ENCODE measurements at places on chromosomes 11 and 22.

GRCh38 chr11:17988465-17988864 is 24.4 kb downstream of the SERGEF start:
- DNase-seq, result no peak

DNA sequence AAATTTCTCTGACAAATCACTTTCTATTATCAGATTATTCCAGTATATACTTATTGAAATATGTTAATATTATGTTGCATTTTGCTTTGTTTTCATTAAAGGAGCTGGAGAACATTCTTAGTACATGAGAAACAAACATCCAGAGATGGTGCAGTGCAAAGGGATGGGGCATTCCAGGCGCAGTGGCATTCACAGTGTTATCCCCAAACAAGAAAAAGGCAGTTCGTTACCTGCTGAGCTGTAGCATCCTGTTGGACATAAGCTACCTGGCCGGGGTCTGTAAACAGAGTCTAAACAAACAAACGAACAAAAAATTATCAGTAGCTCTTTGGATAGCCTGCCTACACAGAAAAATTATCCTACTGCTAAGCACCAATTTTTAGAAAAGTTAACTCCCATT is 47.4 kb downstream of the PRDM10 start:
- DNase-seq, result no peak

DNA sequence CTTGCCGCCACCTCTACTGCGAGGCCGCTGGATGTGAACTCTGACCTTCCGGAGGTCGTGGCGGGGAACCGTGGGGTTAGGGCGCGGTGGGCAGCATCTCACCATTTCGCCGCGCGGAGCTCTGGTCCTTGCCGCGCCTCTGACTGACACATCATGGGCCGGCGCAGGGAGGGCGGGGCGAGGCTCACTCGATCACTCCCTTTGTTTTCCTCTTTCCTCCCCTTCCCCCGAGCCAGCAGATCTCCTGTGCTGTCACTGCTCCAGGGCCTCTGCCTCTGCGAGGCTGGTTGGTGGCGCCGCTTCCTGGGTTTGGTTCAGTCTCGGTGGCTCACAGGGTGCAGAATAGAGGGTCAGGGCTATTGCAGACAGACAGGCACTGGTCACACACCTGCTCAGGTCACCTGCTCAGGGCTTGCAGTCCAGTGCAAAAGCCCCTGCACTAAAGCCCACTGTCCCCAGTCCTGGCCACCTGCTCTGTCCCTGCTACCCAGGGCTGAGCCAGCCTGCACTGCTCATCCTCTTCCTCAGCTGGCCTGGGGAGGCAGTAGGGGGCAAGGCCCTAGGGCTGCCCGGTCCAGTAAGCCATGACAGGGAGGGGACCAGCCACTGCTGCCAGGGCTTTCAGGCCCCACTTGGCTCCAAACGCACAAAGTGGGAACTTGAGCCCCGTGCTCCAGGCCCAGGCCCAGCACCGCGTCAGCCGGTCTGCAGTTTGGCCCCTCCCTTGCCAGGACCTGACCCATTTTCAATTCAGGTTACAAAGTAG is 36.2 kb downstream of the PISD start:
- DNase-seq, result no peak

- no peak for DNase-seq
Observed at GRCh38 chr11:116176484-116177005, 596.2 kb downstream of the BUD13 start.

DNA sequence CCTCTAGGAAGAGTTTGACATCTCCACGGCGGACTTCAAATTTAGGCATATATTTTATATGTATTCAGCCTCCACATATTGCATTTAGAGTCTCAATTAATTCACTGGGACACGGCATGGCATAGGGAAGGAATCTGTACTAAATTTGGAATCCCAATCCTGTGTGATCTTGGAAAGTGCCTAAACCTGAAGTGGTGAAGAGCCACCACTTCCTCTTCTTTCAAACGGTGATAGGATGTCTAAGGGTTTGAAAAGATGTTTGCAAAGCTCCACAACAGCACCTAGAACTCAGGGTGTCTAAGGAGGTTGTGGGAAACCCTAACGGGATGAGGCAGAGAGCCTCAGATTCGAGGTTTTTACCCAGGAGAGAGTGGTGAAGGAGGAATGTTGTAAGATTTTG is 1.0 kb upstream of the L3MBTL2 start:
- no peak for DNase-seq

- no peak for DNase-seq
Observed at GRCh38 chr11:19739872-19740271, 27.2 kb downstream of the NAV2 start.
